Gastrocnemius medialis (tissue), 4 donors: ENCODE measurements at places on chromosomes 5 and 9.

GRCh38 chr5:35067985-35068384 lies 20.2 kb upstream of the AGXT2 start:
- DNase-seq: no peak

- DNase-seq: no peak
Measured at GRCh38 chr5:12080761-12081160, 176.5 kb upstream of the CTNND2 start.

DNA sequence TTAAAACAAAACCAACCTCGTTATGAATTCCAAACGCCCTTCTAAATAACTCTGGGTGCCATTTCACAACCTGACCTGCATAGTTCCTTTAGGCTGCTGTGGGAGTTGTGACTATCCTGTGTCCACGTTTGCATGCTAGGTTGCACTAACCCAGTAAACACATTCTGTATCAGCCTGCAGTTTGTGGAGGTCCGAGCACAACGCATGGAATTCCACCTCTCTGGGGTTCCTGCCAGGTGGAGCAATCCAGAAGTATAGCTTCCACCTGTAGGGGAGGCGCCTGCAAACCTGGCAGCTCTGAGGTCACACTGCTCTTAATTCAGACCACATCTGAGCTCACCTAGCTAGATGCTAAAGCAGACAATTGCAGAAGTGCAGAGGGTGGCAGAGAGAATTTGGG lies 57.2 kb downstream of the MARCHF3 start:
- no peak for DNase-seq

DNA sequence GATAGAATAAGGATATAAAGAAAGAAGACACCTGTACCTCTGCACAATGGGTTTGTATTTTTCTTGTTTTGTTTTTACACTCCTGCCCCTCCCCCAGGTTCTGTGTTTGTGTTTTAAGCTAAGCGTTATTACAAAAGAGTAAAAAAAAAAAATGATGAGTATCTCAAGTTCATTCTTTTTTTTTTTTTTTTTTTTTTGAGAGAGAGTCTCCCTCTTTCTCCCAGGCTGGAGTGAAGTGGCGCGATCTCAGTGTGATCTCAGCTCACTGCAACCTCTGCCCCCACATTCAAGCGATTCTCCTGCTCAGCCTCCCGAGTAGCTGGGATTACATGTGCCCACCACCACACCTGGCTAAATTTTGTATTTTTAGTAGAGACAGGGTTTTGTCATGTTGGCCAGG lies 29.4 kb upstream of the RAI14 start:
- no peak for DNase-seq

GRCh38 chr9:20092561-20092960 lies 303.7 kb upstream of the SLC24A2 start:
- DNase-seq: no peak

GRCh38 chr9:130751631-130752355 lies 58.2 kb downstream of the EXOSC2 start:
- DNase-seq: no peak

DNA sequence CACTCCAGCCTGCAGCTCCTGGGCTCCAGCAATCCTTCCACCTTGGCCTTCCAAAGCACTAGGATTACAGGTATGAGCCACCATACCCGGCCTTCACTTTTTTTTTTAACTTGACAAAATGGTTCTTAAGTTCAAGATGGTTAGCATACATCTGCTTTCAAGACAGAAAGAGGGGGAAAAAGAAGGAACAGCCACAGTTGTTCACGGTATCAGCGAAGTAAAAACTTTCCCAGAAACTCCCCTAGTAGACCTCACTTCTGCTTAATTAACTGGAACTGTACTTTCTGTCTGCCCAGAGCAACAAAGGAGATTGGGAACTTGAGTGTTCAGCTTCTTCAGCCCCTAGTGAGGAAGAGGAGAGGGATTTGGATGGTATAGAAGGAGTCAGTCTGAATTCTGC lies 116.7 kb downstream of the UGCG start:
- DNase-seq: no peak

DNA sequence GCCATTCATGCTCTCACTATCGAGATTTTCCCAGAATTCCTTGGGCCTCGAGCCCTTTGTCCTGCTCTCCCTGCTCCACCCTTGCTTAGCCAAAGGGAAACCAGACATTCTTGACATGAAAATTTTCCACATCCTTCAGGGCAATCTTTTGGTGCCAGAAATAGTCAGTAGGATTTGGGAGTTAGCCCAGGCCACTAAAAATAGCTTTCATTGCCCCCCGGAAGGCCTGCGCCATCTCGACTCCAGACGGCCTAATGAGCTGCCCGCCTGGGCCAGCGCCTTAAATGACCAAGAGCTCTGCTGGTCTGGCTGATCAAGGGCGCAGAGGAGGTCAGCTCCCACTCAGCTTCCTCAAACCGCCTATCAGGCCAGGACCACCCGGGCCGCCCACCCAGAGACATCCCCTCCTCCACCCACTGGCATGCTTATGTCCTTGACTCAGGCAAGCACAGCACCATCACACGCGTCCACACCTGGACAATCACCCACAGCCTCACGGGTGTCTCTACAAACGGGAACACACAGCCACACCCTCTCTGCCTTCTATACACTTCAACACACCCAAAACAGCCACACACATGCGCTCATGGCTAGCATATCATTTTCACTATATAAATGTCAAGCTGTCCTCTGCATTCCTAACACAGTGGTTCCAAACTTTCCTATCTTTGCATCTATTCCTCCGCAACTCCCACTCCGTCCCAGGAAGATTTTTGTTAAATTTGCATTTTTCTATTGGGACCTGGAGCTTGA lies 20.9 kb downstream of the DUSP1 start:
- DNase-seq: no peak

GRCh38 chr5:5135957-5136676 lies 4.0 kb upstream of the ADAMTS16 start:
- no peak for DNase-seq

DNA sequence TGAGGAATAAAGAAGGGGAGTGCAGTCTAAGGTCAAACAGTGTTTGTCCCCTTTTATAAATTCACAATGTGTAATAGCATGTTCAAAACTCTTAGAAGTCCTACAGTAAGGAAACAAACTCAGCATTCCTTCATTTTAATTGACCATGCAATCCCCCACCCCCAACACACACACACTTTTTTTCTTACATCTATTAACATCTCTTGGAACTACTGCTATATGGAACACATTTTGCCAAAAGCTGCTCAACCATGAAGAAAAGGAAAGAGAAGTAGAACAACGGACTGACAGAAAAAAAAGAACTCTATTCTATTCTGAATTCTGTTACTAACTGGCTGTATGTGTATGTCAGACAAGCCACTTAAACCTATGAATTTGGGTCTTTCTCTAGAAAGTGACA lies 2.8 kb upstream of the CTNNAL1 start:
- no peak for DNase-seq

- no peak for DNase-seq
Measured at GRCh38 chr5:139743001-139743771, 52.4 kb upstream of the PSD2 start.

- DNase-seq: no peak
Measured at GRCh38 chr5:72386639-72387038, 66.5 kb downstream of the PTCD2 start.

DNA sequence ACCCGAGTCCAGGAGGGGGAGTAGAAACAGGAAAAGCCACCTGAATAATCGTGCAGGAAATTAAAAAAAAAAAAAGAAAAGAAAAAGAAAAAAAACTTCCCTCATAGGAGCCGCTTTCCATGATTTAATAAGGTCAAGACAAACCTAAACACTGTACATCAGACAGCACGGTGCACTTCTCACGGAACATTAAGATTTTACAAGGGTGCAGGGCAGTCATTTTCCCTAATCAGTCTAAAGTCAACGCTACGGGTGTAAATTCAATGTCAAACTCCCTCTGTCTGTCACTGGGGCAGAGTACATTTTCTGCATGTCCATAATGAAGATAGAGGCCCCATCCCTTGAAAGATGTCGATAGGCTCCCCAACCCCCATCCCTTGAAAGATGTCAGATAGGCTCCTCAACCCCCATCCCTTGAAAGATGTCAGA lies 139.7 kb downstream of the TSSK1B start:
- DNase-seq: no peak

GRCh38 chr9:127676638-127677037 lies 30.1 kb upstream of the CFAP157 start:
- DNase-seq: no peak

- no peak for DNase-seq
Measured at GRCh38 chr9:36551129-36551528, 21.6 kb upstream of the MELK start.

DNA sequence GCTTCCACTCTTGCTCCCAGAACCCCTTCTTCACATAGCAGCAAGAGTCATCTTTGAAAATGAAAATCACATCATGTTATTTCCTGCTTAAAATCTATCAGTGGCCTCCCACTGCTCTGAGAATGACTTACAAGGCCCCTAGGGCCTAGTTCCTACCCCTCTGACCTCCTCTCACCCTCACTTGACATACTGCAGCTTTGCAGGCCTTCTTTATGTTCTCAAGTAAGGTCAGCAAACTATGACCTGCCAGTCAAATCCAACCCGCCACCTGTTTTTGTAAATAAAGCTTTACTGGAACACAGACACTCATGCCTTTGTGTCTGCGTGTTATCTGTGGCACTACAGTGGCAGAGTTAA lies 185.7 kb downstream of the NR3C1 start:
- no peak for DNase-seq
